PC-3 (cell line): ENCODE measurements at places on chromosomes 4 and X. TPM values are rescaled to one million over a fixed set of nuclear protein-coding genes. Genes with fewer than 3 reads are reported as not detected.

Gene HTN1
- not detected in 2 replicates for total RNA-seq

Gene S100P
- total RNA-seq: 51.0 and 59.8 TPM in 2 replicates

Gene TSPAN5
- total RNA-seq: 41.8 and 50.3 TPM in 2 replicates

Gene INTS12
- total RNA-seq: 12.6 and 13.3 TPM in 2 replicates

Gene MAOA
- total RNA-seq: 6.3 and 7.4 TPM in 2 replicates

Gene ADD1
- total RNA-seq: 118 and 124 TPM in 2 replicates

Gene ALB
- total RNA-seq: 0.22 TPM in 1 of 2 replicates, not detected in the other

Gene NUDT11
- 2.4 and 2.8 TPM in 2 replicates for total RNA-seq

DNA sequence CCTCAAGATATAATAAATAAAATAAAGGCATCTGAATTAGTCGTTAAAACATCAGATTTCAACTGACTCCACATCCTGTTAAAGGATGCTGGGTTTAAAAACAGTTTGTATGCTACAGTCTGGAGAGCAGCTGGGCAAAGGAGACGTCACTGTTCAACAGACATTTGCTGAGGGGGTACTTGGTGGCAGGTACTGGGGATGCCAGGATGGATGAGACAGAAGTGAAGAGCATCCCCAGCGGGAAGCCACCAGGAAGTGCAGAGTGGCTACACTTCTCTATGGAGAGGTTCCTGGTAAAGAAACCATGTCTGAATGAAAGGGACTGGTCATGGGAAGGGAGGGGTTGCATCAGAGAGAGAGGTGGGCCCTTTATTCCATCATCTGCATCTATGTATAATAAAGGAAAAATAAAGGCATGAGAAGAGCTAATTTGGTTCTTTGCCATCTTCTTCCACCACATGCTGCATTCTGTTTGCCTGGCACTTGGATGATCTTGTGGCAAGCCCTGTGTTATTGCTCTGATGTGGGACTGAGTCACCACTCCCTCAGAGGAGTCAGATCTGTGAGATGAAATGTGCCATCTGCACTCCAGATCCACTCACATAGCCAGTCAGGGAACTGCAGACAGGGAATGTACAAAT, 145.0 kb downstream of the SOWAHB start:
- DNase-seq: peak; percentile 84

DNA sequence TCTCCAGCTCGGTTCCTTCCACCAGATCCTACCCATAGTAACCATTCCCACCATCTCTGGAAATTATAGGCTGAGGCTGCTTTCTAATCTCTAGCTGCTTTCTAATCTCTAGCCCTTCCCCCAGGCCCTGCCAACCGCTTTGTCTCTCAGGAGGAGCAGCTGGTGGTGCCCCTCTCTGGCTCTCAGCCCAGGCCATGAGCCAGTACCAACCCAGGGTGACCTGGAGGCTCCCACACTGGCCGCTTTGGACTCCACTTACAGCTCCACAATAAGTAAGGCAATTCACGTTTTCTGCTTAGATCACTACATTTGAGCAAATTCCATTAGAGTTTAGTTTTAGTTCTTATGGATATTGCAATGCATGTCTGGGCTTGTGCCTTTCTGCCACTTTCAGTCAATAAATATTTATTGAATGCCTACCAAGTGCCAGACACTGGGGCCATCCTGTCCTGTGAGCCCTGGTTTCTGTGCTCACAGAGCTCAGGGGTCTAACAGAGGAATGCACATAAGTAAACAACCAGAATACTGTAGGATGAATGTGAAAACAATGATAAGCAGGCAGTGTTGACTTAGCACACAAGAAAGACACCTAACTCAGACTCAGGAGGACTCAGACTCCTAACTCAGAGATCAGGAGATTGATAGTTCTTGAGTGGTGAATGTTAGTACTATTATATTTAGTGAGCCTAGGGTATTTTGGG, 38.9 kb downstream of the SMC1A start:
- no peak for DNase-seq

- no peak for DNase-seq
Measured at GRCh38 chr4:17250591-17250990, 261.3 kb downstream of the QDPR start.

DNA sequence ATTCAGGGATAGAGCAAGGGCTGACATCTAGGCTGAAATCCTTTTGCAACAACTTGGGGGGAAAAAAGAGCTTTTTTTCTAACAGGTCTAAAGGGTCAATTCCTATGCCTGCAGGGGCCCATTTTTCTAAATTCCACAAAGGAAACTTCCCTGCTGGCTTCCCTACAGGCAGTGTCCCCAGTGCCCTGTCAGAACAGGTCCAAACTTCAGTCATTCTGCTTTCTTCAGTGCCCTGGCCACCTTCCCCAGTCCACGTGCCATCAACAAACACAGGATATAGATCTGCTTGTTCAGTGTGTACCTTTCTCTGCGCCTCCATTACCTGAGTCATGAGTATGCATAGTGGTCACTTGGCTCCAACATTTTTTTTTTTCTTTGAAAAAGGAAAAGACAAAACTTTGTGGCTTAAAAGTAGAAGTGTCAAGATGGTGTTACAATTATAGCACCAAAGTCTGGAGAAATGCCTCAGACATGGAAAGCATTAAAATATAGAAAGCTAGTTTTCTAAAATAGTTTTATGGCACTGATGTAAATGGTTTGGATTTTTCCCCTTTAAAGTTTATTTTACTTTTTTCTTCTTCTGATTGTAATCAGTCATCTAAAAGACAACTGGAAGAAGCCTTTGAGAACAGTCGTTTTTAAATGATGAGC, 84.0 kb upstream of the JADE1 start:
- DNase-seq: peak; percentile 37

DNA sequence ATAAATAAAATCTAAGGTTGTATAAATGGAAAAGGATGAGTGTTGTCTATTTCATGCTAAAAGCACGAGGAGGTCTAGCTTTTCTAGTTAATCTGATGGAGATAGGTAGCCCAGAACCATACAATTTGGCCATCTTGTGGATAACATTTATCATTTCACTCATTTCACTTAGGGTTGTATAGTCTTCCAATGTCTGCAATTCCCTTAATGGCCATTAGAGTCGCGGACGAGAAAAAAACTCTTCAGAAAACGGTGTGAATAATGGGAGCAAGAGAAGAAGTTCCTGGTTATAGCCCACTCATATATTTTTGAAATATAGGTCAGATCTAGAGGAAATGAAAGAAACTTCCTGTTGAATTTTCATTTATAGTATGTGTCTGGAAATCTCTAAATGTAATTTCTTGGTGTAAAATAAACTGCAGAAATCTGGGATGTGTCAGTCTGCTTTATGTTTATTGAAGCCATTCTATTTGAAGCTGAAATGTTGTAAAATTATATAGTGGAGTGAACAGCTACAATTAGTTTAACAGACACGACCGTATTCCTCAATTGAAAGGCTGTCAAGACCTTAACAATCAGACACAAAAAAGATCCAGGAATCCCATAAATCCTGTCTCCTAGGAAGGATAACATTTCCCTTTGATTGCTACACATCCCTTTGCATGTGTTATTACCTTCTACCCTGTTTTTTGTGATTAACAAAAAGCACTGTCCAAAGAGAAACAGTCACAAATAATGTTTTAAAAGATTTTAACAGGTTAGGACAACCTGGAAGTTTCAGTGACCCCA, 47.7 kb upstream of the MGST2 start:
- peak; percentile 48 for DNase-seq

- peak; percentile 73 for DNase-seq
Measured at GRCh38 chr4:48665555-48666186, 114.4 kb downstream of the FRYL start.

- peak; percentile 59 for DNase-seq
Measured at GRCh38 chr4:37970702-37971101, 10.5 kb downstream of the PTTG2 start.

DNA sequence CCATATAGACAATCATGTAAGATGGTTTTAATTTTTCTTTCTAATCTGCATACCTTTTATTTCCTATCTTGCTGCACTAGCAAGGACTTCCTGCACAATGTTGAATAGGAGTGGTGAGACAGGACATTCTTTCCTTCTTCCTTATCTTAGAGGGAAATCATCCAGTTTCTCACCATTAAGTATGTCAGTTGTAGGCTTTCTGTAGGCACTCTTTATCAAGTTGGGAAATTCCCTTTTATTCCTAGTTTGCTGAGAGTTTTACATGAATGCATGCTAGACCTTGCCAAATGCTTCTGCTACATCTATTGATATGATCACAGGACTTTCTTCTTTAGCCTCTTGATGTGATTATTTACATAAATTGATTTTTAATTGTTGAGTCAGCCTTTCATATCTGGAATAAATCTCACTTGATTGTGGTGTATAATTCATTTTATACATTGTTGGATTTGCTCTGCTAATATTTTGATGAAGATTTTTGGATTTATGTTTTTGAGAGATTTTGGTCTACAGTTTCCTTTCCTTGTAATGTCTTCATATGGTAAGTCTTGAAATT, 23.8 kb downstream of the RNF175 start:
- DNase-seq: peak; percentile 4

DNA sequence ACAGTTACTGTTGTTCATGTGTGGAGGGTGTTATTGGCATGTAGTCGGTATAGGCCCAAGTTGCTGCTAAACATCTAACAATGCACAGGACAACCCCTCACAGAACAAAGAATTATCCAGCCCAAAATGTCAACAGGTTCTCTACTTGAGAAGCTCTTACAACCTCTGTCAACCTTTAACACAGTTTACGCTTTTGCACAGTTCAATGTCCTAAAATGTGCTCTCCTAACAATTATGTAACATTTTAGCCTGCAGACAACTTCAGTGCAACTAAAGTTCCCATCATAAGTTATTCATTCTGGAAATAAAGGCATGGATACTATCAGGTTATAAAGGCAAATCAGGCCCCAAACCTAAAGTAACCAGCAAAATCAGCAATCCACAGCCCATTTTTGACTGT, 66.2 kb downstream of the ASB9 start:
- no peak for DNase-seq

DNA sequence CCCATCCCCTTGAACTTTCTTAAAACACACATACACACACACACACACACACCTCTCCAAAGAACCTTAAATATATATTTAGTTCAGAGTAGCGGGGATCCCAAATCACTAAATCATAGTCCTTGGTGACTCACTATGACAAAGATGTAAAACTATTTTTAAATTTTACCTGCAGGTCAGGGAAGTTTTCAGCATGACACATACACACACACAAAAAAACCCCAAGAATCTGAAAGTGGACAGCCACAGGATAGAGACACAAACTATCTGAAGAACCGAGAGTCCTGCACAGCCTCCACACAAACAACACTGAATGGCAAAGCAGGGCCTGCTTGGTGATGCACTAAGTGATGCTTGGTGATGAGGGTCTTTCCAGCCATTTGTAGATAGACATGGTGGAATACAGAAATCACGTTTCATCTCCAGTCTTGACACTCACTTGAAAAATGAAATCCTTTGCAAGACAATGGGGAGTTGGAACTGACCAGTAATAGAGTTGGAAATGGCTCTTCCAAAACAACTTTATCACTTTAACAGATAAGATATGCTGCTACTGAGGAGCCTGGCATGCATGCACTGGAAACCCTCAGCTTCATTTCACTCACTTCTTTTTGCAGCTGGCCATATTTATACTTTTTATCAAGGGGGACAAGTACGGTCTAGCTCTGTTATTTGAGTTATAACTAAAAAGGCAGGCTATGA, 307.3 kb downstream of the RAPGEF2 start:
- DNase-seq: peak; percentile 87

- DNase-seq: peak; percentile 66
Measured at GRCh38 chr4:122652379-122652778, 31.5 kb upstream of the IL21 start.

DNA sequence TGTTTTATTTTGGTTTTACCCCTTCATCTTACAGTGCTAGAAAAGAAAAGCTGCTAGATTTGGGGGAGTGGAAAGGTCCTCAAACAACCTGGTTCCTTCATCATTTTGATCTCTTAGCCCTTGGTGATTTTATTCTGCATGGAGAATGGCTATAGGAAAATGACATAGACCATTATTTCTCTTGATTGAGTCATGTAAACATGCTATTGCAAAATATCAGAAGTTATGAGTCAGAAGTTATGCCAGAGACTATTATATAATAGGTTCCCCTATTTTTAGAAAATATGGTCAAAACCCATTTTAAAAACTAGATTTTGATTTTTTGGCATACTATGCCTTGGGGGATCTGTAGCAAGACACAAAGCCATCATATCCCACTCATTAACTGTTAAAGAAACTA, 83.7 kb upstream of the FAM9C start:
- DNase-seq: peak; percentile 54

GRCh38 chr4:106583567-106583966, 215.0 kb upstream of the GIMD1 start:
- peak; percentile 81 for DNase-seq

GRCh38 chr4:56371426-56372220, 15.7 kb downstream of the AASDH start:
- no peak for DNase-seq

DNA sequence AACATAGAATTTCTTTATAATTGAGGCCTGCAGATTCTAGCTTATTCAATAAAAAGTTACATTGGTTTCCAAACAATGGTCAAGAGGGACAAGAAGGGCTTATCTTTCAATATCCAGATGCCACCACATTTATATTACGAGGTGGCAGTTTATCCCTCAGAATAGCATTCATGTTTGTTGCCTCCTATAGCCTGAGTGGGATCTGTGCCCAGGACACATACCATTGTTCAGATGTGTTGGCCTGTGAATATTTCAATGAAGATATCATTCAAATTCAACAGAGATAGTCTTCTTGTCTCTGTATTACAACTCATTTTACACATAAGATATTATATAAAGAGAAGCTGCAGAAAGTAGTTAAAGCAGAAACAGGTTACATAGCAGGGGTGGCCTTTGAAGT, 20.5 kb downstream of the GLRB start:
- DNase-seq: no peak

GRCh38 chrX:38890963-38891362, 89.7 kb downstream of the MID1IP1 start:
- no peak for DNase-seq

DNA sequence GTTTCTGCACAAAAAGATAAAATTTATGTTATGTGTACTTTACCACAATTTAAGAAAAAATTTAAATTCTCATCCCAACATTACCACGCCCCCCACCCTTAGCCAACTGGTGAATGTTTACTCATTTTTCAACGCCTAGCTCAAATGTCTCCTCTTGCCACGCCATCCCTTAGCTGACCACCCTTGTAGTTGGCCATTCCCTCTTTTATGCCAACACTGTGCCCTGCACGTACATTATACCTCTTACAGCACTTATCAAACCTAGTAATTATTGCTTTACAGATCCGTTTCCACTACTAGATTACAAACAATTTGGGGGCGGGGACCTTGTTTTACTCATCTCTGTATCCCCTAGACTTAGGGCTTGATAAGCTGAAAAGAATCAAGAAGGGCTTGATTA, 644 bp downstream of the ERCC6L start:
- peak; percentile 16 for DNase-seq

DNA sequence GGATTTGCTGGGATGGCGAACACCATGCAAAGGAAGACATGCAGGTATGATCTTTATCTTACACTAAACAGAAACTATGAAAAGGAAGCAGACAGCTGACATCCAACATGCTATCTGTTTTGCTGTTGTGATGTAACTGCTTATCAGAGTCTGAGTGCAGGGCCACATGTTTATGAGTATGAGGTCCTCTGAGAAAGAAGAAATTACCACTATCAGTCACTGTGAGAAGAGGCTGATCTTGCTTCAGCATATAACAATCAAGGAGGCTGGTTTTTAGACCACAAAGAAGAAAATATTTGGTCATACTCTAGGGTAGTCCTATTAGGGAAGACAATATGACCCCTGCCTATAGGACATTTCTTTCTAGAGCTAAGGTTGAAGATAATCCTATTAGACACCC, 18.5 kb downstream of the CLGN start:
- no peak for DNase-seq

- DNase-seq: no peak
Measured at GRCh38 chrX:127276326-127276725, 456.8 kb downstream of the PRR32 start.
